ENCODE measurements at places on chromosomes 13 and 19.

DNA sequence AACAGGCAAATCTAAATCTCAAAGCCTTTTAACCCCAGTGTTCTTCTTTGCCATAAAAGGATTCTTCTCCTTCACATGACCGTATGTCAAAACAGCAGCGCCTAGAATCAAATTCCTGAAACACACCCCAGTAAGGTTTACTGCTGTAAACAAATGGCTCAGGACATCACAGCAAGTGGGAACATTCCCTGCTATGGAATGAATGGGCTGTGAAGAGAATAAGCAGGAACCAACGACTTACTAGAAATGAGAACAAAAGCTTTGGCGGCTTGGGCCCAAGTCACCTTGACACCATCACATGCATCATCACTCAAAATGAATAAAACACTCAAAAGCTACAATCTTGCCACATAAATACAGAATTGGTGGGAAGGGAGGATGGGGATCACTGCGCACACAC is 80.4 kb upstream of the SPATA13 start:
- DNase-seq = no peak

DNA sequence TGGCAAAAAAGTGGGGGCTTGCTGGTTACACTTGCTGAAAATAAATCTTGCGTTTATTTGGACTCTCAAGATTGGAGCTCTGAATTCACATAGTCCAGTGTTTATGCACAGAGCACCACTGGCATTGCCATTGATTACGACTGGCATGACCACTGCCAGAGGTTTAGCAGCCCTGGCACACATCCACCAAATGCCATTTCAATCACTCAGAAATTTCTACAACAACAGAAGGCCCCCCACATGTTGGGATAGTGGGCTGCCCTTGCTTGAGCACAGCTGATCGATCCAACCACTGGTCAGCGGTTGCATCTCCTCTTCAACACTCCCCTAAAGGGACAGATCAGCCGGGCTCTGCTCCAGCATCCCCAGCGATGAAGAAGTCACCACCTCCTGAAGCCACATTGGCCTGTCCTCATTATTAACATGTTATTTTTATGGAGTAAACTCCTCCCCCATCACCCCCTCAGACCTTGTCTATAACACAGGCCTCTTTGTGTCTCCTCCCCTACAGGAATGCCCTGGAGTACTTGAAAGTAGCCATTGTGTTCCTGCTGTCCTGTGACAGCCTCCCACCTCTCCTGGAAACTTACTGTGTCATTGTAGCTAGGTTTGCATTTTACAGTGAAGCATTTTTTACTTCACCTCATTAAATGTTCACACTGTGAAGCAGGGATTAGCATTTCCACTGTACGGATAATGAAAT is 51.3 kb downstream of the CDADC1 start:
- DNase-seq = no peak

DNA sequence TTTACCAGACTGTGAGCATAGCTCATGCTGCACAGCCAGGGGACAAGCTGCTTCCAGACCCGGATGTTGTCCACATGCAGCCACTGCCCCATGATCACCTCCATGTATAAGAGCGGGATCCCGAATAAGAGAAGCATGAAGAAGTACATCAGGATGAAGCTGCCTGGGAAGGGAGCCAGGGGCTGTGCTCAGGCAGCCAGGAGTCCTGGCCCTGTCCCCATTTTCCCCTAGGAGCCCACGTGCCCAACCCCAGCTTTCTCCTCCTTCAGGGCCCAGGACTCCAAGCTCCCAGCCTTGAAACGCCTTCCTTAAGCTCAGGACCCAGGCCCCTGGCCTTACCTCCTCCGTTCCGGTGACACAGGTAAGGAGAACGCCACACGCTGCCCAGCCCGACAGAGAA is 69.3 kb downstream of the SLC6A16 start:
- DNase-seq = no peak

DNA sequence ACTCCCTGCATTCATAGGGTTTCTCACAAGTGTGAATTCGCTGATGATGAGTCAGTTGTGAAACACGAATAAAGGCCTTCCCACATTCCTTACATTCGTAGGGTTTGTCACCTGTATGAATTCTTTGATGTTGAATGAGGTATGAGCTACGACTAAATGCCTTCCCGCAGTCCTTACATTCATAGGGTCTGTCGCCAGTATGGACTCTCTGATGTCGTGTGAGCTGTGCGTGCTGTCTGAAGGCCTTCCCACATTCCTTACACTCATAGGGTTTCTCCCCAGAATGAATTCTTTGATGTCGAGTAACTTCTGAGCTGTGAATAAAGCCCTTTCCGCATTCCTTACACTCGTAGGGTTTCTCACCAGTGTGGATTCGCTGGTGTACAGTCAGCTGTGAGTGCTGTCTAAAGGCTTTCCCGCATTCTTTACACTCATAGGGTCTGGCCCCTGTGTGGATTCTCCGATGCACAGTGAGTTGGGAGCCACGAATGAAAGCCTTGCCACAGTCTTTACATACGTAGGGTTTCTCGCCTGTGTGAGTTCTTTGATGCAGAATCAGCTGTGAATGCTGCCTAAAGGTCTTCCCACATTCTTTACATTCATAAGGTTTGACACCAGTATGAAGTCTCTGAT is 30.5 kb upstream of the COX7A1 start:
- DNase-seq = no peak
